ENCODE measurements at places on chromosomes 4 and X. TPM values are rescaled to one million over a fixed set of nuclear protein-coding genes. Genes with fewer than 3 reads are reported as not detected.

Gene LRCH2
- total RNA-seq = not detected

Gene AKAP4
- total RNA-seq = not detected

Gene GYPE
- 2.9 TPM for total RNA-seq

Gene UTP3
- total RNA-seq = 42.6 TPM

Gene PPP1R2C
- not detected for total RNA-seq

Gene VCX2
- total RNA-seq = not detected

Gene ASB12
- not detected for total RNA-seq
